Effector memory CD8-positive, alpha-beta T cell (primary cell): ENCODE measurements at places on chromosomes 5 and 9.

- no peak for DNase-seq
Measured at GRCh38 chr9:87722393-87723088, 3.4 kb upstream of the CTSL start.

DNA sequence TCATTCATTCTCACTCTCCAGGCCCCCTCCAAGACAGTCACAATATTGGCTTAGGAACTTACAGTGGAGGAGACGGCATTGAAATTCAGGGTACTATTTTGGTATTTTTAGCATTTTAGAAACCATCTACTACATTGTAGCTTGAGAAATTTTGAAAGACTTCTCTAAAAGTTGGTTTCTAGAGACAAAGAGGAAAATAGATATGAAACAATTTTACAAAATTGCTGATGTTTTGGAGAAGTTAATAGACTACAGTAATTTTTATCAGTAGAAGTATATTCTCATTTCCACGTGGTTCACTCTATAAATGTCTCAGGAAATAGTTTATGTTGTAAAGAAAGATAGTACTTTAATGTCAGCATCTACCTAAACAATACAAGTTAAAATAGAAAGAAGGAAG lies 63.2 kb upstream of the ZSWIM6 start:
- DNase-seq = no peak

- no peak for DNase-seq
Measured at GRCh38 chr5:155259648-155260047, 246.1 kb downstream of the KIF4B start.

- DNase-seq = no peak
Measured at GRCh38 chr5:139903795-139904565, 108.4 kb downstream of the PSD2 start.

DNA sequence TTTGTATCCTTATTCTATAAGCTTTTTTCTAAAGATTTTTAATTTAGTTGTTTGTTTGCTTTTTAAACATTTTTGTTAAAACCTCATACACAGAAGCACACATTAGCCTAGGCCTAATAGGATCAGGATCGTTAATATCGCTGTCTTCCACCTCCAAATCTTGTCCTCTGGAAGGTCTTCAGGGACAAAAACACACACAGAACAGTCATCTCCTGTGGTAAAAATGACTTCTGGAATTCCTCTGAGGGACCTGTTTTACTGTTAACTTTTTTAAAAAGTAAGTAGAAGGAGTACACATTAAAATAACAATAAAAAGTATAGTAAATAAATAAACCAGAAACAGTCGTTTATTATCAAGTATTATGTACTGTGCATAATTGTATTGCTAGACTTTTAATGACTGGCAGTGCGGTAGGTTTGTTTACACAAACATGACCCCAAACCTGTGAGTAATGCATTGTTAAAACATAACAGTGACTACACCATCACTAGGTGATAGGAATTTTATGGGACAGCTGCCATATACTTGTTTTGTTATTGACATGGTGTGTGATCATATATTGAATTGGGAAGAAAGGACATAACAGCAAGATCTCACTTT lies 109.6 kb downstream of the ZCCHC7 start:
- DNase-seq = no peak
